ENCODE measurements at places on chromosomes 2 and 18. TPM values are rescaled to one million over a fixed set of nuclear protein-coding genes. Genes with fewer than 3 reads are reported as not detected.

GRCh38 chr2:173571021-173571821 lies 216.5 kb downstream of the CDCA7 start:
- no peak for DNase-seq

DNA sequence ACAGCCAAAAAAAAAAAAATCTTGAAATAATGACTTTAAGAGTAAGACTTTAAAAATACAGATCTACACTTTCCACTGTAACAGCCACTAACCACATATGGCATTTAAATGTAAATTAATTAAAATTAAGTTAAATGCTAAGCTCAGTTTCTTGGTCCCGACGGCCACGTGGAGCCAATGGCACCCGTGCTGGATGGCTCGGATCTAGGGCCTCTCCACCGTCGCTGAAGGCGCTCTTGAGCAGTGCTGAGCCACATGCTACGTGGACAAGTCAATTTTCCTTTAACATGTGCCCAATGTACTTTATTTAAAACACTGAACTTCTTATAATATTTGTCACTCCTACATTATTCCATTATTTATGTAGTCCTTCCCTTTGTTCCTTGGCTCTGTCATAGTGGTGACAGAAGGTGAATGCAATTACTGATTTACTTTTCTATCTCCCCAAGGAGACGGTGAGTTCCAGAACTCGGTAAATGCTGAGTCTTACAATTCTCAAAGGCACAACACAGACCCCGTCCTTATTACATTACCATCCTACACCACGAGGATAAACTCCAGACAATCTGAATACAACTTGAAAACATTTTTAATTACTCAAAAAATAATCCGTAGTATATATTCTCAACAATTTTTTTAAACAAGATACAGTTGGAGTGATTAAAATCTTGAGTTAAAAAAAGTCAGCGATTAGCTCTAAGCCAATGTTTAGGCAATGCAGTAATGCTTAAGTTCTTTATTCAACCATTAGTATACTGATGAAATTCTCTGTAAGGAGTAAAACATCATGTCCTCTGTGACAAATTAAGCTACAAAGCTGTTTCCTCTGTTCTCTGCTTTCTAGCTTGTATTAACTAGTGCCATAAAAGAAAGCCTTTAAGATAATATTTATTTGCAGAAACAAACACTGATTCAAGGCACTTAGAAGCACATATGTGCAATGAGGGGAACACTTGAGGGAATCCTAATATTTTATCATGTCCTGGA lies 95.1 kb downstream of the AFF3 start:
- no peak for DNase-seq

DNA sequence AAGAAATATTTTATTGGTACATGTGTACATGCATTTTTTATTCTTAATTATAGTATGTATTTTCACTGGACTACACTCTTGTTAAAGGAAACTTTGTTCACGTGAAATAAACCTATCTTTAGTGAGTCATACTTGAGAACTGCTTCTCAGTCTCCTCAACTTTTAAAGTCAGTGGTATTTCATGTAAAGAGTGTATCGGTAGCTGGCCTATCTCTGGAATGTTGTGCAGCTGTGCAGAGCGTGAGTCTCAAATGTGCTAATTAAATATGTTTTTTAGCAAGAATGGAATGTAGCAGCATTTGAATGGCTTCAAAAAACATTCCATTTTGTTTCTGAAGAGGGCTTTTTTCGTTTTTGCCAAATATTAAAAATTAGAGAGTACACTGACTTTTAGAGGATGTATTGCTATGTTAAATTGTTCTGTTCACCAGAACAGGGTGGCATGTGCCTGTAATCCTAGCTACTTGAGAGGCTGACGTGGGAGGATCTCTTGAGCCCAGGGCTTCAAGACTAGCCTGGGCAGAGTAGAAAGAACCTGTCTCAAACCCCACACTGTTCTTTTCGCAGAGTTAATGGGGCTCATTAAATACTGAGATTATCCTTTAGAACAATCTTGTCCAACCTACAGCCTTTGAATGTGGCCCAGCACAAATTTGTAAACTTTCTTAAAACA lies 14.3 kb downstream of the SPTBN1 start:
- DNase-seq, result no peak

Gene OXER1
- total RNA-seq, result not detected

DNA sequence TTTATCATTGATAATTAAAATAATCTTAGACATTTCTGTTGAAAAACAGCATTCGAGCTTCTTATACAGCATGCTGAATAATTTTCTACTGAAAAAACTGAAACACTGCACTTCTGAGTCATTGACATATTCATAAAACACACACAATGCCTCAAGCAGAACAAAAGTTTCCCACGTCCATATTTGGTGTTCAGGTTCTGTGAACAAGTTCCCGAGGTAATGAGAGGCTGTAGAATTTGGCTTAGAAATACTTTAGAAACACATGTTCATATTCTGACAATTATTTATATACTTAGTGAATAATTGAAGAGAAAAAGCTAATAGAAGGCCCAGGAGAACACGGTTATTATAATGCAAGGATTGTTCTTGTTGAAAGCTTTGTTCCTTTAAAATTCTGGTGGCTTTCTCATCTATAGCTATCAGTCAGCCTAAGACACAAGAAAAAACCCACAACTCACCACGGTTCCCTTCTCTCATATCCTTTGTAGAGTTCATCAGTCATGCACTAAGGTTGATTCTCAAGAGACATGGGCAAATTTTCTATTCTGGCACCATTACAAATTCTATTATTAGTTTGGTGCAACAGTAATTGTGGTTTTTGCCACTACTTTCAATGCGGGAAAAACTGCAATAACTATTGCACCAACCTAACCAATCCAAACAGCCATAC lies 194.4 kb downstream of the TMX3 start:
- no peak for DNase-seq

DNA sequence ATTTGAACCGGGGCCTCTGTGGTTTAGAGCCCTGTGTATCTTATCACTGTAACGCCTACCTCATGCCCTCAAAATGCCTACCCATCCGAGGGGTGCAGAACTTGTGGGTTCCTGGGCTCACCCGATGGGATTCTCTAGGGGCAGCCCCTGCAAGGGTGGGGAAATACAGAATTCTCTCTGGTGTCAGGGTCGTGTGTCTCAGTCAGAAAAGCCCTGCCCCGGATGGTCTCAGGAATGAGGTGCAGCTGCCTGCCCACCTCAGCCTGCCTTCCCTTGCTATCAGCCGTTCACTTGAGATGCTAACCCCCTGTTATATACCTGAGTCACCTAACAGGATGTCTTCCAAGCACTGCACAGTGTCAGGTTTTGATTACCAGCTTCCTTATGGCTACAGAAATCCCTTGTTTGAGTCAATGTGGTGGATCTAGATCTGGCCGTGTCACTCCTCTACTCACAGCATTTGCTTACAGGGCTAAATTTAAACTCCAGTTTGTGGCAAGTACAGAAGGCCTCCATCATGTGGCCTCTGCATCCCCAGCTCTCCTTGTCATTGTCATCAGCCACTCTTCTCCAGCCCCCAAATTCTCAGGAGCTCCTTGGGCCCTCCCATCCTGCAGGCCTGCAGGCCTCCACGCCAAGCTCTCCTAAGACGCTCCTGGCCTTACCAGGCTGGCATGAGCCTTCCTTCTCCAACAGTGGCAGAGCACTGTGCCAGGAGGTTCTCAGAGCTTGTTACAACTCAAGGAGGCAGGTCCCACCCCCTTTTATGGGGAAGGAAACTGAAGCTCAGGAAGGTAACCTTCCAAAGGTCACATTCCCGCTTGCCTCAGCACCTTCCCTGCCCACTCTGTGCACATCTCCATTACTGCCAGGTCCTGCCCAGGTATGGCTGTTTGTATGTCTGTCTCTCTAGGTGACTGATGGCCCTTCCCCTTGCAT lies 14.3 kb upstream of the MAP3K2 start:
- no peak for DNase-seq

DNA sequence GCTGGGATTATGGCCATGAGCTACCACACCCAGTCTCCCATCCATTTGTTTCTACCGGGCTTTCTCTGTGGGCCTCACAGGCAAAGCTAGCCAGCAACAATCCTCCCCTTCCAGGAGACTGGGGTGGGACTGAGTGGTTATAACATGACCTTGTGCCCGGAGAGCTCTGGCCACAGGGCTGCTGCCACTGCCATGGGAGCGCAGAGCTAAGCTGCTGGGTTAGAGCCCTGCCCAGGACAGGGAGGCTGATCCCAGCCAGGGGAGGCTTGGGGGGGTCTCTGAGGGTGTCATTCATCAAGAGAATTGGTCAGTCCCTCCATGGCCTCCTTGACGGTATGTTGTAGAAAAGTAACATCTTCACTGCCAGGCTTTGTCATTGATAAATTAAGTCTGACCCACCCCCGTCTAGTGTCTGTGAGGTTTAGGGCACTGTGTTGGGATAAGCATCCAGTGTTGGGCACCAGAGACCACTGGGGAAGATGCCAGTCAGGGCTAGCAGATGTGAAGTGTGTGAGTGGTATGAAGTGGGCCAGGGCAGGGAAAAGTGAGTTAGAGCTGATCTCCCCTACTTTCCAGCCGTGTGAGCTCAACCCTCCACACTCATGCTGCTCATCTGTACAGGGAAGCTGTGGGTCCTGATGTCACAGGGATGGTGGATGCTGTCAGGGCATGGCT lies 368.4 kb upstream of the HS6ST1 start:
- no peak for DNase-seq

DNA sequence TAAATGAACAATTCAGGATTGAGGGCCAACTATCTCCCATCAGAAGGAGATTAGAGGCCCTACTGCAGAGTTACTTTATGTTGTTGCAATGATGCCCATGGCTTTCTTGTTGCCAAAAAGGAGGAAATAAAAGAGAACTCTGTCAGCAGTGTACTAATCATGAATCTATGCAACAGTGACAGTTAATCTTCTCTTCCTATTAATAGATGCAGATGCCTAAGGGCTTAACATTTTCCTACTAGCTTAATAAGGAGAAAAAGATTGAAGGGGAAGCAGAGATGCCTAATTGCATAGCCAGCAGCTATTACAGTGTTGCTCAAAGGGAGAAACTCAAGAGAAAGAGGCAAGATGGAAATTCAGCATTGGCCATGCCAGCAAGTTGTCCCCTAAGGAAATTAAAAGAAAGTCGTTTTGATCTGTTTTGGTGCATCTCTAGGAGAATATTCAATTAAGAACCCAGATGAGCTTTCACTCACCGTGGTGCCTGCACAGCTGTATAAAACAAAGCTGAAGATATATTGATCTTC lies 107.1 kb upstream of the KCNJ3 start:
- no peak for DNase-seq

- peak; percentile 8 for DNase-seq
Observed at GRCh38 chr2:3641181-3641580, 16.8 kb upstream of the ALLC start.

DNA sequence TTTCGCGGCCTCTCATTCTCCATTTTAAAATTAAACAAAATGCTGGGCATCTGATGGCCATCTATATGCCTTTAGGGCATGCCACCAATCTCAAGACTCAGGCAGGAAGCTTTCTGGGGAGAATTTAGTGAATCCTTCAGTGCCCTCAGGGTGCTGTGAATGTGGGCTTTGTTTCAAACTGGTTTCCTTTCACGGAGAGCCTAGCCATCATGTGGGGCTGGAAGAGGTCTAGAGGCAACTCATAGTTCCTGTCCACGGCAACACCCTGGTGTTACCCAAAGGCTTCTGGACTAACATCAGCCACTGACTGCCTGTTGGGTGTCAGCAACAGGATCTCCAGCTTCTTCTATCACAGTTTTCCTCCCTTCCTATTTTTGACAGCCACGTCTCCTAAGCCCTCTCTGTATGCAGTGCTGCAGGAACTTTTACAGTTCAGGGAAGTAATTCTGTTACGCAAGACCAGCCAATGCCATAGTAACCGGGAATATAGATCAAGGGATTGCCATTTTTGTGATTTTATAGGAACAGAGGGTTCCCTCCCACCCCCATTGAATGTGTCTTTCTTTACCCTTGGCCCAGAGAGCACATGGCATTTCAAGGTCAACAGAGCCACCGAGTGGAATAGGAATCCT lies 7.9 kb upstream of the WDR33 start:
- DNase-seq, result no peak

Gene C2orf81
- total RNA-seq, result 3.7 TPM

- DNase-seq, result no peak
Observed at GRCh38 chr2:163751696-163752095, 15.9 kb upstream of the FIGN start.

DNA sequence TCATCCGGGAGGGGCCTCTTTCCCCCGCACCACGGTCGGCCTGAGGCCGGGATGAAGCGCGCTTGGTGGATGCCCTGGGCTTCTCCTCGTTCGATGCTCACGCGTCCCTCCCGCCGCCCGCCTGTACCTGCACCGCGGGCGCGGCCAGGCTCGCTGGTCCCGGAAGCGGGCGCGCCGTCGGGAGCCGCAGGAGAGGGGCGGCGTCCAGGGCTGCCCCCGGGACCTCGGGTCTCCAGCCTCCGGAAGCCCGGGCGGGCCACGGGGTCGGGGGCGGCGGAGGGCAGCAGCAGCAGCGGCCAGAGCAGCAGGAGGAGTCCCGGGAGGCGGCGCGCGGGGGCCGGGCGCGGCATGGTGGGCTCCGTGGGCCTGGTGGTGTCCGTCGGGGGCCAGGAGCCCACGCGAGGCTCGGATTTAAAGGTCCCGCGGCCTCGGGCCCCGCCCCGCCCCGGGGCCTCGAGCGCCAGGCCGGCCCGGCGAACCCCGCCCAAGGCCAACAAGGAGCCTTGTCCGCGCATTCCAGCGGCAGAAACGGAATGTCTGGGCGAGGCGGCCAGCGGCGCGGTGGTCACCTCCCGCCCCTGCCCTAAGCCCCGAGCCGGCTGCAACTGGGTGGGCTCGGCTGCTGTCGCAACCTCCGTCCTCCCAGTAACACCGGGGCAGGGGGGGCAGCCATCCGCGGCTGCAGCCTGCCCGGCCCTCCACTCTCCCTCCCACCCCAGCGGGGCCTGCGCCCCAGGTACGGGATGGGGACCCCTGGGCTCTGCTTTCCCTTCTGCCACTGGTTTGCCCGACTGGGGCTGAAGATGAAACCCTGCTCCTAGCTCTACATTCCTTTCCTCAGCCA lies at the start of gene MATN3:
MATN3 (minus strand) TSS at position 387 of the 844 bp plus-strand sequence; CDS start at position 350, 37 bp downstream.
- peak; percentile 46 for DNase-seq

DNA sequence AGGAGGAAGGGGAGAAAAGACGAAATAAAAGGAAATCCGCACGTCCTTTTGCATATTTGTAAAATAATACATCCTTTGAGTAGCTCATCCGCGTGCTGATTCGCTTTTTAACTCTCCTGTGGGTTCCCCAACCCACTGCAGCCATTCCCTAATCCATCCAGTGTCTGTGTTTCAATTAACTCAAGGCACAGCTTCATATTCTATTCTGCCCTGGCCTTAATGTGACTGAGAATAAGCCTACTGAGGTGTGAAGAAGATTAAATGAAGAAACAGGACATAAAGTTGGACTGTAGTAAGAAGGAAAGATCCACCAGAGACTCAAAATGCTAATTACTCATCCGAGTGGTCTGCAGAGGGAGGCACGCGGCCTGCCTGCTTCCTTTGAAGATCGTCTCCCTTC lies 161.4 kb upstream of the SH3BP4 start:
- DNase-seq, result no peak

Gene SALL3
- total RNA-seq, result not detected
